Osteocyte (in vitro differentiated cells): ENCODE measurements at places on chromosomes 12 and 14. TPM values are rescaled to one million over a fixed set of nuclear protein-coding genes. Genes with fewer than 3 reads are reported as not detected.

The CAPZA3 gene
- not detected in 2 replicates for total RNA-seq

DNA sequence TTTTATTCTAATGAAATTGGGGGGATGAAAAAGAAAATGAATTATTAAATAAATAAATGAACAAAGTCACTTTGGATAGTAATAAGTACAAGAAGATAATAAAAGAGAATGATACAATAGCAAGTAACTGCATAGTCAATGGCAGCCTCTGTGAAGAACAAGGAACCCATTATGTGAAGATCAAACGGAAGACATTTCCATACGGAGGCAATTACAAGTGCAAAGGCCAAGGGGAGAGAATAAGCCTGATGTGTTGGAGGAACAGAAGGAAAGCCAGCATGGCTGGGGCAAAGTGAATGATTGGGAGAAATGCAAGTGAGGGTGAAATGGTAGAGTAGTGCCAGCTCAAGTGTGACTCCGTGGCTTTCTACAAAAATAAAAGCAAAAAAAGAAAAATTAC, 43.9 kb upstream of the CHPT1 start:
- no peaks in the 10 kb centered on the region for H3K4me1 ChIP-seq
- DNase-seq = no peak
- no peak overlapping the region for H3K4me3 ChIP-seq
- no peak overlapping the region for H3K27ac ChIP-seq
- peaks cover 31% of the 10 kb centered on the region for H3K27me3 ChIP-seq
- no peaks in the 10 kb centered on the region for H3K36me3 ChIP-seq

DNA sequence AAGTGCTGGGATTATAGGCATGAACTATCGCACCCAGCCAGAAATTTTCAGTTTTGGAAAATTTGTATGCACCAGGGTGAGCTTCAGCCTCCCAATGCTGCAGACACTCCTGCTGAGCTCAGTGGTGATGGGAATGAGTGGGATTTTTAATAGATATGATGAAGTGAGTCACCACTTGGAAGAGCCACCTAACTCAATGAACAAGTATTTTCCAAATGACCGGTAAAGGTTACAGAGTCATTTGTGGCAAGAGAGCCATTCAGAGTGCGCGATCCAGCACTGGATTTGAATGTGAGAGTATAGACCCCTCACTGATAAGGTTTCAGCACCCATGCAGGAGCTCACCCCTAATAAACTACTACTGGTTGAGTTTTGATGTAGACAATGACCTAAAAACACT, 100.7 kb downstream of the PPP2R5C start:
- no peak overlapping the region for H3K27ac ChIP-seq
- DNase-seq = no peak
- H3K4me3 ChIP-seq = no peak overlapping the region

DNA sequence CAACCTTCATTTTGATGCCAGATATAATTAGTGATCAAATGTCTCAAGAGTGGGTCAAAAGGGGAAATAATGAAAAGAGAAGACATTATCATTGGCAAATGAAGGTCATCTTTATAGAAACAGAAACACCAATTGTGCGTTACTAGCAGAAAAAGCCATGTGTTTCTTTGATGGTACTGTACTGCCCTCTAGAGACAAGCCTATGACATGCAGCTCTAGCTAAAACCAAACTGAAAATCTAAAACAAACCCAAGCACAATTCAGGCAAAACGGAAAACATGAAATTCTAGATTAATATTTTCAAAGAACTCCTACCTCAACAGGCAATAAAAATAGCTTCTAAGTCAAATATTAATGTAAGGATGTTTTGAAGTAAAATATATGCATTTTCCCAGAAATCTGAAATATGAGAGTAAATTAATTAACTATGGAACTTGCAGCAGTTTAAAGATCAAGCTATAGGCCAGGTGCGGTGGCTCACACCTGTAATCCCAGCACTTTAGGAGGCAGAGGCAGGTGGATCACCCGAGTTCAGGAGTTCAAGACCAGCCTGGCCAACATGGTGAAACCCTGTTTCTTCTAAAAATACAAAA, 115.4 kb downstream of the KLHL28 start:
- H3K27ac ChIP-seq = no peak overlapping the region
- H3K36me3 ChIP-seq = no peaks in the 10 kb centered on the region
- no peak overlapping the region for H3K4me3 ChIP-seq
- H3K27me3 ChIP-seq = peaks cover 32% of the 10 kb centered on the region

GRCh38 chr14:94819531-94819930, 49.6 kb upstream of the GSC start:
- H3K27me3 ChIP-seq = peaks cover 8% of the 10 kb centered on the region
- DNase-seq = no peak
- H3K36me3 ChIP-seq = no peaks in the 10 kb centered on the region
- no peak overlapping the region for H3K4me3 ChIP-seq
- no peaks in the 10 kb centered on the region for H3K4me1 ChIP-seq
- no peak overlapping the region for H3K27ac ChIP-seq

DNA sequence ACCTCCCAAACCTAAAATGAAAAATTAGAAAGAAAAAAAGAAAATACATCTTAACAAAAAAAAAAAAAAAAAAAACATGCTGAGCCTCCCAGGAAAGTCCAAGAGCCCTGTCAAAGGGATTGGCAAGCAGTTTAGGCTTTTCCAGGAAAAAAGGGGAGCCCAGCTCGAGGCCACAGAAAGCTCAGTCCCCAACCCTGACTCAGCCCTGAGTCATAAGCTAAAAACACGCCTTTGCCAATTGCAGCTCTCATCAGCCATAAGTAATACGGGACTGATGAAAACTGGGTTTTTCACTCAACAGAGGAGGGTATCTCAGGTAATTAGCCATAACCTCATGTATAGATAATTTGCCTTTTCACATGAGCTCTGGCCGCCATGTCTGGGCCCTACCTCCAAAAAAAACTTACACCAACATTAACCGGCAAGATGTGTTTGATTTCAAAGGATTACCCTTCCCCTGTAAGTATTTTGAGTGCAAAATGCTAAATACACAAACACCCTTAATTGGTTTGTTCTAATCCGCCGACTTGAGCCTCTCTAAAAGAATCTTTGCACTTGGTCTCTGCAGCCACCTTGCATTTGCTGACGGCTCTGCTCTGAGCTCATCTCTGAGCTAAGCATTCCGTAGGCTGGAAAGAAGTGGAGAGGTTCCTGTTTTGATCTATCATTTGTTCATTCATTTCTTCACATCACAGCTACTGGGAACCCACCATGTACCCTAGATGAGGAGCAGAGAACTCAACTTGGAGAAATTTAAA, 319.2 kb downstream of the BCL11B start:
- H3K4me3 ChIP-seq = no peak overlapping the region
- peaks cover 4% of the 10 kb centered on the region for H3K27me3 ChIP-seq
- peak; percentile 34 for DNase-seq
- H3K36me3 ChIP-seq = no peaks in the 10 kb centered on the region
- H3K27ac ChIP-seq = no peak overlapping the region
- peaks cover 9% of the 10 kb centered on the region for H3K4me1 ChIP-seq

GRCh38 chr14:73760598-73761586, 46.7 kb upstream of the PNMA1 start:
- no peaks in the 10 kb centered on the region for H3K27me3 ChIP-seq
- peaks cover 70% of the 10 kb centered on the region for H3K4me1 ChIP-seq
- H3K36me3 ChIP-seq = no peaks in the 10 kb centered on the region
- DNase-seq = no peak
- H3K27ac ChIP-seq = peak overlapping the region; percentile 99

- DNase-seq = no peak
- H3K4me3 ChIP-seq = no peak overlapping the region
- H3K27ac ChIP-seq = no peak overlapping the region
- H3K4me1 ChIP-seq = no peaks in the 10 kb centered on the region
Observed at GRCh38 chr12:64773386-64773785, 14.2 kb upstream of the GNS start.
